H1 (cell line): ENCODE measurements at places on chromosomes 3 and 15.

DNA sequence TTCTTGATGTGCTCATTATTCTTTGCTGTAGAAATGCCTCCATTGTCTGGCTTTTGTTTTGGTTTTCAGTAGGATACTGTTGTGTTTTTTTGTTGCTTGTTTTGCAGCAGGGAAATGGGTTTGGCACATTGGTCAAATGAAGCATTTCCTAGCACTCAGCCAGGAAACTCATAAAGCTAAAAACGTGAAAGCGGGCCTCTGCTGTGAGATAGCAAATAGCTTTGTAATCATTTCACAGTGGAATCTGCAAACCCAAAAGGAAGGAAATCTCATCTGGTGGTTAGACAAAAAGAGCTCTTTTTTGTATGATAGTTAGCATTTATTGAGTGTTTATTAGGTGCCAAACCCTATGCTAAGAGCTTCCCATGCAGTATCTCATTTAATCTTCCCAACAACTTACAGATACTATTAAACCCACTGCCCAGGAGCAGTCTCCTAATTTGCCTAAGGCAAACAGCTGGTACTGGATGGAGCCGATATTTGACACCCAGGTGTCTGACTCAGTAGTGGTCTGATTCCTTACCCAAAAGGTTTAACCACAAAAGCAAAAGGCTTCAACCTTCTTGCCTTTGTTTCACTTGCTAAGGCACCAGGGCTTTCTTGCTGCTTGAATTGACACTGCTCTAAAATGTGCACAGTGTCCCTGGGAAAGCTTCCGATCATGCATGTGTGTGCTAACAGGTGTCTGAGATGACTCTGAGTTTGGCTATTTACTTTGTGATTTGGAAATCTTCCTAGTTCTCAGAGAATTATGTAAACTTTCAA lies 527.9 kb upstream of the MDFIC2 start:
- no peak for DNase-seq

GRCh38 chr3:11379238-11379823 lies 107.1 kb downstream of the ATG7 start:
- DNase-seq, result no peak

DNA sequence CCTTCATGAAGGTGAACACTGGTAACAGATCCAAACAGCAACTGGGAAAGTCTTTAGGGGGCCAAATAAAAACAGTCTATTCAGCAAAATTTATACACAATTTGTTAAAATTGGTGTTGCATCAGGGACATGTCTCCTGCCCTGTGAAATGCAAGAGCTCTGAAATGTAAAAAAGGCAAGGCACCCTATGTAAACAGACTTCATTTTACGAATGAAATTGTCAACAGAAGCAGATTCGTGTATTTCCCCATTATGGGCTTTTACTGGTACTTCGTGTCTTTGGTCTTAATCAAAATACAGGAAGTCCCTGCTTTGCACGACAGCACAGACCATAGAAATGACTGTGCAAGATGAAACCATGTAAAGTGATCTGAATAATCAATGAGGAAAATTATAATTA lies 127.3 kb upstream of the THBS1 start:
- no peak for DNase-seq

DNA sequence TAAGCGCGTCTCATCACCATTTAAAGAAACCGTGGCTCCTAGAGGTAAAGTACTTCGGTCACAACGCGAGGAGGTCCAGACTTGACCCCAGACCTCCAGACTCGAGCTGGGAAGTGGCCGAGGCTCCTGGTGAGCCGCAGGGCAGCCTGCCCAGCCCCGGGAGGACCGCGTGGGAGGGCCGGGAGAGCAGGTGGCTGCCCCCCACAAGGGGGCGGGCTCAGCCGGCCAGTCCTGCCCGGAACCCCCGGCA lies at the start of gene SLC27A2:
Gene SLC27A2, plus strand, starts transcription at position 228 of the 250 bp plus-strand sequence. CDS start 232 bp downstream, outside the sequence.
- no peak for DNase-seq

DNA sequence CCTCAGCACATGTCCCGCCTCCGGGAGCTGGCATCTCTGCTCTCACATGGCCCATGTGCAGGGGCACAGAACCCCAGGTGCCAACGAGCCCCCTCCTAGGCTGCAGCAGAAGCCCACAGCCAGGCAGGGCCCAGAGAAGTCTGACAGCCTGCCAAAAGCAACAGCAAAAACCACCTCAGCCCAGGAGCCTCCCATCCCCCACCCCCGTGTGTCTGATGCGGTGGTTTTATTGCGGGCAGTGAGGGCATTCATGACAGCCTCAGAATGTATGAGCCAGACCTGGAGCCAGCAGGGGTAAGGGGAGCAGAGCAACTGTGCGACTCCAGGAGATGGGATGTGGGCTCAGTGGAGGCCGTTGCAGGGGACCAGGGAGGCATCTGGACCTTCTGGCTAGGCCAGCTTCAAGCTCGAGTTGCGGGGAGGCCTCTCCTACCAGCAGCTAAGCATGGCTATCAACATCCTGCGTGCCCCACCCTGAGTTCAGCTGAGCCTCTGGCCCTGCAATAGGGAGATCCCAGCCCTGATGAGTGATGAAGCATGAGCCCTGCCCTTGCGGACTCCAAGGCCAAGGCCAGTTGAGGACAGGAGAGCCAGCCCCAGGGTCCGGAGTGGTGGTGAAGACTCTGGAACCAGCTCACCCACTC lies 52.5 kb downstream of the CYP11A1 start:
- DNase-seq, result no peak

DNA sequence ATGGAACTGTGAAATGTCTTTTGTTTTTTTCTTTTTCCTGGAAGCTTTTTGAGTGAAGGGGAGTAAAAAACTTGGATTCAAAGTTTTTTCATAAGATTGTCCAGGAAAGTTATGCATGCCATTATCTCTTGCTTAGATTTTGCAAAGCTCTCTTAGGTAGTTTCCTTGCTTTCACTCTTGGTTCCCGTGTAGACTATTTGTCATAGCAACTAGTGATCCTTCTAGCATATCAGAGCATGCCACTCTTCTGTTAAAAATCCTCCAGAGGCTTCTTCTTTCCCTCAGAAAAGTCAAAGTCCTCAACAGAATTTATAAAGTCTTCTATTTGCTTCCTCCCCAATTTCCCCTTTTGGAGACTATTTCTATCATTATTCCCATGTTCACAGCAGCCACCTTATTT lies 21.1 kb downstream of the GTF2E1 start:
- DNase-seq, result no peak

GRCh38 chr15:80996247-80996646 lies 4.5 kb upstream of the TLNRD1 start:
- DNase-seq, result no peak

GRCh38 chr3:31704591-31705179 lies 172.0 kb downstream of the STT3B start:
- no peak for DNase-seq

GRCh38 chr15:34754674-34755418 lies at the start of gene GJD2:
Gene GJD2 (minus strand): TSS chr15:34754998. CDS start chr15:34754488, 510 bp downstream.
- peak; percentile 76 for DNase-seq

DNA sequence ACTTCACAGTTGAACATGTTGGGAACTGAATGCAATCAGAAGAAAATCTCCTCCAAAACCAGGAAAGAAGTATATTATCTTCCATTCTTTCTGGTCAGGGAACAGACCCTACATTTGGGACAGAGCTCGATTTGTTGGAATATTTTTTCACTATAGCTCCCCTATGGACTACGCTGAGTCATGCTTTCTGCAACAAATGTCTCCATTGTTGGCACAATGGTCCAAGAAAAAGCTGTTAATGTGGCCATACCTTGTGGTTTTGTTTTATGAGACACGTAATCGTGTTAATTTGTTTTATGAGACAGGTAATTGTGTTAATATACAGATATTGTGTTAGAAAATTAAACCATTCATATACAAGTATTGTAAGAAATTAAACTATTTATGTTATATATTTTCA lies 101.4 kb downstream of the TGFBR2 start:
- no peak for DNase-seq

DNA sequence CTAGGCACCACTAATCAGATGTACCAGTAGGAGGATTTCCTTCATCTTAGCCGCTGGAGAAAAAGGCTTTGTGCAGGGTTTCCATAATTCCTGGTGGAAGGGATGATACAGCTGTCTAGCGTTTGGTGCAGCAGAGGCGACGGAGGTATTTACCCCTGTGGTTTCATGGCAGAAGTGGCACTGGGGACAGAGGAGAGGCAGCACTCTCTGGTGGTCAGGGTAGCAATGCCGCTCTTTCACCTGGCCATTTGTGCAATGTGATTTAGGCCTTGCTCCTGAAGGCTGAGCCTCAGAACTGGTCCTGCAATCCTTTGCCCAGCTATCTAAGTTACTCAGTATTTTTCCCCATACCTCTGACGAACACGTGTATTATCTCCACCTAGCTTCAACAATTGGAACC lies 47.1 kb upstream of the BNIP2 start:
- no peak for DNase-seq

DNA sequence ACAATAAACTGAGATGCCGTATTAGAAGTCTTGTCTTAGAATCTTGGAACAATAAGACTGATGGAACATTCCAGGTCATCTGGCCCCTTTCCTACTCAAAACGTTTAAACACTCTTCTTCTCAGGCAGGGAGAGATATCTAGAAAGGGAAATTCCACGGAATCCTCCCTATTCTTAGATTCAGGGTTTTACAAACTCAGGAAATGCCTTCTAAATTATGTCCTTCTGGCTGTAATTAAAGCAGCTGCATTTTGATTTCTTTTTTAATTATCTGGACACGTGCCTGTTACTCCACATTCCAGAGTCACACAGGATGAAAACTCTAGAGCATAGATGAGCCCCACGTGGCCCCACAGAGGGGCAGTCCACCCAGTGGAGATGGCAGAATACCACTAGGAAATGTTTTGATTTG lies 41.5 kb upstream of the MTMR10 start:
- DNase-seq, result no peak

DNA sequence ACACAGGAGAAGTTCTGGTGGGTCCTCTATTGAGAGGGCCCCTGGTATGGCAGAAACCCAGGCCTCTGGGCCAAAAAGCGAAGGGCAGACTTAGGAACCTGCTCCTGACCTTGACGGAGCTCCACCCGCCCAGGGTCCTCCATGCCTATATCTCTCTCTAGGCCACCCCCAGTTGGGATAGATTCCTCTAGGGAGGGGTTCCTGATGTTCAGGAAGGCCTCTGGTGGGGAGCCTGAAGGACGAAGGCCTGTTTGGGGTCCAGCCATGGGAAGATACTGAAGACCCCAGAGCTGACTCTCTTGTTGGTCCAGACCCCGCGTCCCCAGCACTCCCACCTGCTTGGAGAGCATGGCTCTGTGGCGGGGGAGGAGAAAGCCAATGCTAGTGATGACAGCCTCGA lies 104.2 kb downstream of the CORO2B start:
- DNase-seq, result no peak

- DNase-seq, result no peak
Measured at GRCh38 chr3:149319750-149320149, 13.7 kb downstream of the TM4SF18 start.

GRCh38 chr3:31077021-31077601 lies 182.7 kb upstream of the GADL1 start:
- no peak for DNase-seq

GRCh38 chr3:196472286-196472685 lies 31.3 kb downstream of the RNF168 start:
- no peak for DNase-seq

GRCh38 chr15:68017201-68017600 lies 36.9 kb upstream of the PIAS1 start:
- no peak for DNase-seq

DNA sequence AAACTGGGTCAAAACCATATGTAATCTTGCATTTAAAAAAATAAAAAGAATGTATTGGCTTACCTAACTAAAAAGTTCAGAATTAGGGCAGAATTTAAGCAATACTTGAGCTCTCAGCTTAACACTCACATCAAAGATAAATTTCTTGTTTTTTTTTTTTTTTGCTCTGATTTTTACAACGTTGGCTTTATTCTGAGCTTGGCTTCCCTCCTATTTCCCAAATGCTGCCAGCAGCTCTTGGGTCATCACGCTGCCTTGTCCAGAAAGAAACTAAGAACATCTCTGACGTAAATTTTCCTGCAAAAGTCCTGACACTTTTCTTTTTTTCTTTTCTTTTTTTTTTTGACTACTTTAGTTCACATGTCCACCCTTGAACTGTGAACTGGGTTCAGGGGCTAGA lies 150.6 kb upstream of the TGFBR2 start:
- DNase-seq, result no peak

GRCh38 chr3:172675441-172676193 lies 35.2 kb downstream of the NCEH1 start:
- DNase-seq, result no peak

DNA sequence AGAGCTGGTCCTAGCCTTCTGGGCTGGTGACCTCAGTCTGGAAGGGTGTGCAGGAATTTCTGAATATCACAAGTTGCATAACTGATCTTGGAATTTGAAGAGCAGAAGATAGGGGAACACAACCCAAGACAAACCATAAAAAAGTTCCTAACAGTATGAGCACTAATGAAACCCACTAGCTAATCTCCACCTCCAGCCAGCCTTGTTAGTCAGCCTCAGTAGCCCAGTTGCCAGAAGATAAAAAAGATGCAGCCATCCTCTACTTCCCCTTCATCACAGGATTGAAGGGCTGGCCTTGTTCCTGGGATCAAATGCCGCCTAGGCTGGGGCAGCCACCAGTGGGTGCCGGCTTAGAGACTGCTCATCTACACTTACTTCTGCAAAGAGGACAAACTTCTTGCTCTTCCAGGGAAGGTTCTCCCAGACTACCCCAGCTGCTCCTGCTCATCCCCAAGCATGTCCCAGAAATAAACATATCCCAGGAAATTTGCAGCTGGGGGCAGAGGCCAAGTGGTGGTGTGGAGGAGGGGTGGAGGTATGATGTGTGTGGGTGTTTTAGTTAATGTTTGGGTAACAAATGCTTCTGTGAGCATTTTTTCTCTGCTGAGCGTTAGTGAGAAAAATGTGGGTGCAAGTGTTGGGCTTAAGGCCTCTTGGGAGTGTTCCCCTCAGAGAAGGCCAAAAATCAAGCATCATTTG lies 9.2 kb upstream of the ITGA11 start:
- DNase-seq, result no peak

GRCh38 chr3:9080163-9080562 lies 116.9 kb upstream of the RAD18 start:
- no peak for DNase-seq

GRCh38 chr3:14093831-14094230 lies 30.8 kb downstream of the CHCHD4 start:
- DNase-seq, result no peak

DNA sequence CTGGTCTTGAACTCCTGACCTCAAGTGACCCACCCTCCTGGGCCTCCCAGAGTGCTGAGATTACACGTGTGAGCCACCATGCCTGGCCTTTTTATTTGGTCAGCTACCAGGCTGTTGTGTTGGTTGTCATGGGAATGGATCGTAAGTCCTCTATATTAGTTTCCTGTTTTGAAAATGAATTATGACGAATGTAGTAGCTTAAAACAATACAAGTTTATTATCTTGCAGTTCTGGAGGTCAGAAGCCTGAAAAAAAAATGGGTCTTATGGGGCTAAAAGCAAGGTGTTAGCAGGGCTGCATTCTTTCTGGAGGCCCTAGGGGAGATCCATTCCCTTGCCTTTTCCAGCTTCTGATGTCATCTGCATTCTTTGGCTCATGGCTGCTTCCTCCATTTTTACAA lies 25.1 kb upstream of the HERC1 start:
- DNase-seq, result no peak
